G401 (cell line): ENCODE measurements at places on chromosomes 11 and 22. TPM values are rescaled to one million over a fixed set of nuclear protein-coding genes. Genes with fewer than 3 reads are reported as not detected.
A peak's percentile ranks its signal among the peaks of the same experiment; 100 is the strongest.

DNA sequence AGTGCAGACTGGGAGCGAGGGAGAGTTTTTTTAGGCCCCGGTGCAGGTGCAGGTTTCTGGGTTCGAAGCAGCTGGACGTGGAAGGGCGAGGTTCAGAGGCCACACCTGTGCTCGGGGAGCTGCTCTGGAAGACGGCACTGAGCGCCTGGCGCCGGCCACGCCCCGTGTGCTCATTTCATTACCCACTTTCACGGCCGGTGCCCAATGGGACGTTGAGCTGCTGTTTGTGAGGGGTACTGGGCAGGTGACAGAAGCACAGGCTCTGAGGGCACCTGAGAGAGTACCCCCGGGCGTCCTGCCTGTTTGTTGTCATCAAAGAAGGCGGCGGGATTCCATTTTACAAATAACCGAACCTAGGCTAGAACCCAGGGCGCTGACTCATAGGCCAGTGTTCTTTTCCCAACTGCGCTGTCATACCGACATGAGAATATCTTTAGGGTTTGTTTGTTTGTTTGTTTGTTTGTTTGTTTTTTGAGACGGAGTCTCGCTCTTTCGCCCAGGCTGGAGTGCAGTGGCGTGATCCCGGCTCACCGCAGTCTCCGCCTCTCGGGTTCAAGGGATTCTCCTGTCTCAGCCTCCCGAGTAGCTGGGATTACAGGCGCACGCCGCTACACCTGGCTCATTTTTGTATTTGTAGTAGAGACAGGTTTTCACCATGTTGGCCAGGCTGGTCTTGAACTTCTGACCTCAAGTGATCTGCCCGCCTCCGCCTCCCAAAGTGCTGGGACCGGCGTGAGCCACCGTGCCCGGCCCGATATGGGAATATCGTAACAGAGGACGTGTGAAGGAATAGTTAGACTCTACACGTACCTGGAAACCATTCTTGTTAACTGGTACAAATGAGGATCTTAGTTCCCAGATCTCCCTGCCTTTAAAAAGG is 16.6 kb upstream of the SPTBN2 start:
- DNase-seq, result peak; percentile 67

Gene MYRF
- total RNA-seq, result 0.71 and 1.4 TPM in 2 replicates

- DNase-seq, result no peak
Observed at GRCh38 chr22:43266076-43266475, 77.1 kb downstream of the SCUBE1 start.

GRCh38 chr11:19953909-19954308 is 206.4 kb downstream of the DBX1 start:
- DNase-seq, result peak; percentile 91

DNA sequence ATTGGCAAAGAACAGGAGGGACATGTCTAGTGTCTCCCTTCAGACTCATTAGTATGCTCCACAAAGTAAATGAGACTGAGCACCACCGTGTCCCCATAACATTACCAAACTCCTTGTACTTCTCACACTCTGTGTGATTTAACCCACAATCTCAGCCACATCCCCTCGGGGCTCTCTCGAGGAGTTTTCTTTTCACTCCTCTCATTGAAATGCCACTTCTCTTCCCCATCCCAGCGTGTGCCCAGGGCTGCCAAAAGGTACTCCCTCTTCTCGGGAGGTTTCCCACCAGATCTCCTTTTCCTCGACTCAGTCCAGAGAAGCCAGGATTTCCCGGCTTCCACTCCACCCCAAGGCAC is 1.1 kb downstream of the RBFOX2 start:
- DNase-seq, result peak; percentile 54

DNA sequence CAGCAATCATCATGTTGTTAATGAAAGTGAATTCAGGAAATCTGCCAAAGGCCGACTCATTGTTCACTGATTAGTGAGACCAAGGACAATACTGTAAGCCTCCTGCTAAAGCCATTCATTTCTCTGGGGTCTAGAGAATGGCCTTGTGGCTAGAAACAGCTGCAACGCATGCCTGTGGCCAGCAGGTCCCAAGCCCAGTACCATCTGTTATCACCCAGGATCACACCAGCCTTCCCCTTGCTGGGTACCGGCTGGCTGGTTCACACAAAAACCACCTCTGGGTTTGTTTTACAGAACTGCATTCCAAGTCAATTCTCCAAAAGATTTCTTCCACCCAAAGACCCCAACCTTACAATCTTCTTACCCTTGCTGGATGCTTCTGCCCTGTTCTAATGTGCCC is 1.1 kb downstream of the PLAAT5 start:
- DNase-seq, result no peak

Gene LARGE2
- total RNA-seq, result not detected in 2 replicates

GRCh38 chr11:123374622-123374968 is 55.5 kb upstream of the GRAMD1B start:
- DNase-seq, result no peak

Gene JHY
- 0.81 TPM in 1 of 2 replicates, not detected in the other for total RNA-seq

Gene POU2AF2
- not detected in 2 replicates for total RNA-seq

Gene KCNQ1
- 0.85 TPM in 1 of 2 replicates, not detected in the other for total RNA-seq

DNA sequence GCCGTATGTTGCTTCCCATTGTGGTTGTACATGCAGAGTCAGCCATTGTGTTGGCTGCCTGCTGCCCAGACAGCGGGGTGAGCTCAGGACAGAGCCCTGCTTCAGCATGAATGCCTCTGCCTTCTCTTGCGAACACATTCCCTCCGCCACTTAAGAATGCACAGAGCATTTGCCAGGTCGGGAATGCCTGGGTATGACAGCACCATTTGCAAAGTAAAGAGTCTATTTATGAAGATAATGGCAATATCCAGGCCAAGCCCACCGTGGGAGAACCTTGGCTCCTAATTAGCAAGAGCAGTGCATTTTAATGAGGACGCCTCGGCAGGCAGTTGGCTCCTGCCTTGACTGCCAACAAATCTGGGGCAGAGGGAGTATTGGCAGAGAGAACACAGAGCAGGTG is 62.5 kb upstream of the SORL1 start:
- DNase-seq, result peak; percentile 100

Gene TEAD1
- total RNA-seq, result 11.6 and 33.4 TPM in 2 replicates

DNA sequence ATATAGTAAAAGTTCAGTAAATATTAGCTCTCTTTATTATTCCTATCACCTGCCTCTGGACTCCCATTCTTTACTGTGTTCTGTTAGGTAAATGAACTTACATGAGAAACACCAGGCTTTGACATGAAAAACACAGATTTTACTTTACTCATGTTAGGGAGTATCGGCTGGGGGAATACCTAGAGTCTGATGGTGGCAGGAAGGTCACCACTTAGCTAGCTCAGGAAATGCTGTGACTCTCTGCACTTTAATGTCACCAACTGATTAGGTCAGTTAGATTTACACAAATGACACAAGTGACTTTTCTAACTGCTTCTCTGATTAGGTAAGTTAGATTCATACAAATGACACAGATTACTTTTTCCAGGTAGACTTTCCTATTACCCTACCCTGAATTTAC is 225.1 kb downstream of the SWAP70 start:
- no peak for DNase-seq

Gene RASGRP2
- total RNA-seq, result 0.62 and 1.9 TPM in 2 replicates

DNA sequence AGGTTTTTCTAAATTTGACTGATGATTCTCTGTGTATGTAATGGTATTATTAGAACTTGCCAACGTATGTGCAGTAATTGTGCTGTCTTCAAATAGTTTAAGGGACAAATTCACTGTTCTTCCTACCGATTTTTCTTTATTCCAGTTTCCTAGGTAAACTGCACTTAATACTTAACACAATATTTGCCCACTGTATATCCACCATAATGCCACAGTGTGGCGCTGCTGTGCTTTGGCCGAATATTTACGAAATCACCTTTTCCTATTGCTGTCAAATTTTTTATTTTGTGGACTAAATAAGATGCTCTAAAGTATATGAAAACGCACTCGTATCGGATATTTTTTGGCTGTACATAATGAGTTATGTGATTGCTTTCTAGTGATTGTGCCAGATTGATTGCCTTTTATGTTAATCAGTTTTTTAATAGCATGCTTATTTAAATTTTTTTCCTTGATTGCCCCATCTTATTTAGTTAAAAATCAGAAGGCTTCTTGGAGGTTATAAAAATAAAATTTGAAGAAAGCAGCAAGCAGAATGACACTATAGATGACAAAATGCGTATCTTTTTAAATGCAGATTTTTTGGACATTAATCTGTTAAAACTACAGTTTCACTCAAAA is 10.5 kb downstream of the AASDHPPT start:
- DNase-seq, result peak; percentile 80

DNA sequence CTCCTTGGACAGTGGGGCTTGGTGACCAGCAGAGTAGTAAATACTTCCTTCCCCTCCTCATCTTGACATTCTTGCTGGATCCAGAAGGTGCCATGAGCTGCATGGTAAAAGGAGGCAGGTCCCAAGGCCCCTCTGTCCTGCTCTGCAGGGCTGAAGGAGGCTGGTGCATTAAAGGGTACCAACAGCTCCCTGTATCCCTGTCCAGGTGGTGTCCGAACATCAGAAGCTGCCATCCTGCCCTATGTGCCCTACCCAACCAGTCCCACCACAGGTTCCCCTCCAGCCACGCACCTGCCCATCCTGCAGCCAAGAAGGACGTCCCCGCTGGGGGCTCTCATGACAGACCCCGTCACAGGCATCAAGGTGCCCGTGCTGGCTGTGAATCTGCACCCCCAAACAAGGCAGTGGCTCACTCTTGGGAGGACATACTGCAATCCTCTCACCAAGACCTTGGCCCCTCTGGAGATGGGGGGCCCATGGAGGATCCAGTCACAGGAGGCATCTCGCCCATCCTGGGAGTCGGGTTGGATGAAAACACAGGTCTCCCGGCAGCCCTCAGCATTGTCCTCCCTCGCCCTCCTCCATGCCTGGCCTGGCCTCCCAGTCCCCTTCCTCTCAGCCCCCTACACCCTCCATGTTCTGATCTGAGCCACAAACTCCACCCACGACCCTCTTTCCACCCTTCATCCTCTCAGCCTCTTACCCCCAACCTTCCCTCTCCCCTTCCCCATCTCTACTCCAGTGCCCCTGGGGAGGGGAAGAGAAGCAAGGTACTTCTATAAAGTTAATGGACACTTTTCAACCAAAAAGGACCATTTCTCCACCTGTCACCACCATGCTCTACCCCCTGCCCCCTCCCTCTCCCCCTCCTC is 55.1 kb downstream of the BTG4 start:
- no peak for DNase-seq

DNA sequence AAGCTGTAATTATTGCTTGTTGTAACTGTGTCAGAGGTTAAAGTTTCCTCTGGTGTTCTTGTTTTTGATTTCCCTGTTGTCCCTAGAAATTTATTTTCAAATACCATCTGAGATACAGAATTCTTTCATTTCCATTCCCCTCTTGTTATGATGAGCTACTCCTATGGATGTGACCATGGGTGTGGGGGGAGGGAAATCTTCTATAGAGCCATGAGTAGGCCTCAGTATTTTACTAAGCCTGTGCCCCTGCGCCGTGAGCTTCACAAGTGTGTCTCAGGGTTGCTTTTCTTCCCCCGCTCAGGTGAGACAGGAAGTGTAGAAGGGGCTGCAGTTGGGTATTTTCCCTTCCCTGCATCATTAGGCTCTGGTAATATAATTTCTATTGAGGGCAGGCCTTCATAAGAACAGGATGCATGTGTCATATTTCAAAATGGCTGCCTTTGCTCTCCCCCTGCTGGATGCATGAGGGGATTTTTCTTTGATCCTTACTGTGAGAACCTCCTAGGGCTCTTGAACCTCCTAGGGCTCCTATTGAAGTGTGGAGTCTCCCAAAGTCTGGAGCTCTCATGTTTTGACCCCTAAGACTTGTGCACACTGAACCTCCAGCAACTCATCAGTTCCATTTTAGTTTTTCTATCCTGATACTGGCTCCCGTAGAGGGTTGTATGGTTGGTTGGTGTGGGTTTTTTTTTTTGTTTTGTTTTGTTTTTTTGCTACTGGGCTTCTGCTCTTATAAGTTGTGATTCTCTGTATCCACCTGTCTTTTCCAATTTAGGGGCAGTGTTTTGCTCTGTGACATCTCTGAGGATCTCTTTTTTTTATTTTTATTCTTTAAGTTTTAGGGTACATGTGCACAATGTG is 658.2 kb downstream of the NTM start:
- peak; percentile 68 for DNase-seq

DNA sequence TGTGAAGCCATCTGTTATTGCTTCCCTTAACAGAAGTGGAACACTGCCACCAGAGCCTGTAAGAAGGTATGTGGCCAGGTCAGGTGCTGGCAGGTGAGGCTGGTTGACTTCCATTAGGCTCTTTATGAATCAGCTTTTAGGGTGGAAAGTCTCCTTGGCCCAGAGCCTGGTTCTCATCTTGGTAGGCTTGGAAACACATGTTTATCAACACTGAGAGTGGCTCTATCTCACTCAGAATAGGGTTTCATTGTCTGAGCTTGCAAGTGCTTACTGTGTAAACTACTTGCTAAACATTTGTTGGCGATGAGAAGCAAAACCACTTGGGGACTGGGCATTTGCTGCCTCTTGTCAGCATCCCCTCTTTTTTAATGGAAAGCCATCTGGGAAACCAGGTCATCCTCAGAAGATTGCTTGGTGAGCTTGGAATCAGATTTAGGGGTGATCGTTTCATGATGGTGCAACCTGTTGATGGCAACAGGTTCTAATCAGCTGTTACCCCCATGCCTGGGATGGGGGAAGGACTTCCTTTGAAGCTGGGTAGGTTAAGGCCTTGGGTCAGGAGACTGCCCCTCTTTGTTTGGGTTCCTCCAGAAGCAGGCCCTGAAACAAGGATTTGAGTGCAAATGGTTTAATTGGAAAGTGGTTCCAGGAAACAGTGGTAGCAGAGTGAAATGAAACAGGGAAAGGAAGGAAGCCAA is 75.0 kb upstream of the AMPD3 start:
- no peak for DNase-seq

GRCh38 chr11:130633466-130633865 is 185.0 kb downstream of the ADAMTS15 start:
- no peak for DNase-seq

GRCh38 chr22:45451972-45452371 is 38.5 kb downstream of the RIBC2 start:
- no peak for DNase-seq

- no peak for DNase-seq
Observed at GRCh38 chr11:100354736-100355135, 332.4 kb upstream of the ARHGAP42 start.

DNA sequence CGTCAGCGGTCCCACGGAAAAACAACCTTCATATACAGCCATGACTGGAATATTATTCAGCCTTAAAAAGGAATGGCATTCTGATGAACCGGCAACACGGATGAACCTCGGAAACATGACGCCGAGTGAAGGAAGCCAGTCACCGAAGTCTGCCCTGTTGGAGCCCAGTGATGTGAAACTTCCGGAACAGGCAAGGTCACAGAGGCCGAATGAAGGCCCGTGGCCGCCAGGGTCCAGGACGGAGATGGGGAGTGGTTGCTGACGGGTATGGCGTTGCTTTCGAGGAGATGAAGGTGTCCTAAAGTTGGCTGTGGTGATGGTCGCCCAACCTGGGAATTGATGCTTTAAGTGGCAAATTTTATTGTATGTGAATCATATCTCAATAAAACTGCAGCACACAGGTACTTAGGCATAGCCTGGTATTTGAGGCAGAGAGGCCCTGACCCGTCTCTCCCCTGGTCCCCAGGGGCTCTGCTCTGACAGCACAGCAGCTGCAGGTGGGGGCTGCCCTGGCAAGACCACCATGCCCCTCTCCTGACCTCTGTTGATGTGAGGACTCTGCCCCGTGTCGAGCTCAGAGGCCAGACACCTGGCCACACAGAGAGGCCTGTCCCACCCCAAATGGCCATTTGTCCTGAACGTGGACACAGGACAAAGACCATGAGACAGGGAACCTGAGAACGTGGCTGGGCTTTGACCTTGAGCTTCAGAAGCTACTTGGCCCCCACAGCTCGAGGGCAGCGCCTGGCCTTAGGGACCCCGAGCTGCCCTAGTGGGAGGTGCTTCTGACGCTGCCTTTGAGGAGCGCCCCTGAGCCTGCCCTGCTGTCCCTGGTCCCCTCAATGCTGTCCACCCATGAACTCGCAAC is 1090.8 kb downstream of the BRD1 start:
- DNase-seq, result no peak

Gene DLG2
- total RNA-seq, result 3.8 and 6.6 TPM in 2 replicates

- DNase-seq, result no peak
Observed at GRCh38 chr11:115036406-115037180, 358.3 kb downstream of the NXPE2 start.
